Activated naive CD4-positive, alpha-beta T cell (primary cell): ENCODE measurements at places on chromosomes 11 and 22.

DNA sequence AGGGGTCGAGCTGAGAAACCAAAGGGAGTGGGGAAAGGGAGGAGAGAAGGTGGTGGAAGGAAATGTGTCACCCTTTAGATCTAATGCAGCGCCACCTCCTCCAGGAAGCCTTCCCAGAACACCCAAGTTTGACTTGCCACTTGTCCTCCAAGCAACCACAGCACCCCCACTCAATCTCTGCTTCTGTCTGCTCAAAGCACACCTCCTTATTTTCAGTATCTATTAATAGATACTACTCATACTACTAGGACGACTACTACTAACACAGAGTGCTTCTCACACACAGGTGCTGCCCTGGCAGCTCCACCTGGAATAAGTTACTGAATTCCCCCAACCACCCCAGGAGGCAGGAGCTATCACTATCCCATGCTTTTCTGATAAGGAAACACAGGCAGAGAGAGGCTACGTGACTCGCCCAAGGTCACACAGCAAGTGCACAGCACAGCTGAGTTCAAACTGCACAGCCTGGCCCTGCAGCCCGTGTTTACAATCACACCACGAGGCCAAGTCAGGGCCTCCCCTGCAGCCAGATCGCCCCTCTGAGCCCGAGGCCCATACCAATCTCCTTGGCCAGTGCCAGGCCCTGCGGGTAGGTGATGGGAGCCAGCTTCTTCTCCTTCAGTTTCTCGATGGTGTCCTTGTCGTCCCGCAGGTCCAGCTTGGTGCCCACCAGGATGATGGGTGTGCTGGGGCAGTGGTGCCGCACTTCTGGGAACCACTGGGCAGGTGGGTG, 13.2 kb downstream of the RAC2 start:
- no peak for DNase-seq

DNA sequence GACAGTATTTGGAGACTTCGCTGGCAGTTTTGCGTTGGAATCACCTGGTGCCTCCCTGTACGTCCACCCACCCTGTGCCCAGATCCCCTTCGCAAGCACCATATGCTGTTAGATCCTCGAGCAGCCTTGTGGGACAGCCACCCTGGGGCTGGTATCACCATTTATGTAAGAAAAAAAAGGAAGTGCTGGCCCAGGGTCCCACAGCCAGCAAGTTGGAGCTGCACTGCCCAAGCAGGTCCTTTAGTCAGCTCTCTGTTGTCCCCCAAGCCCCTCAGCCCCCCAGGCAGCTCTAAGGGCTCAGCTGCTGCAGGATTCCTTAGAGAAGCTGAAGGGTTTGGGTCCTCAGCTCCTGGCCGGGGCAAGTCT, 80.3 kb downstream of the FBLN1 start:
- no peak for DNase-seq

- no peak for DNase-seq
Observed at GRCh38 chr11:17703951-17704350, 15.4 kb upstream of the MYOD1 start.

GRCh38 chr11:57248780-57249383, 11.8 kb upstream of the APLNR start:
- DNase-seq, result no peak

- no peak for DNase-seq
Observed at GRCh38 chr11:101180481-101180880, 50.9 kb upstream of the PGR start.

GRCh38 chr22:46931881-46932280, 169.4 kb downstream of the TBC1D22A start:
- DNase-seq, result no peak

GRCh38 chr22:44001521-44001920, 22.6 kb upstream of the PARVB start:
- DNase-seq, result no peak

DNA sequence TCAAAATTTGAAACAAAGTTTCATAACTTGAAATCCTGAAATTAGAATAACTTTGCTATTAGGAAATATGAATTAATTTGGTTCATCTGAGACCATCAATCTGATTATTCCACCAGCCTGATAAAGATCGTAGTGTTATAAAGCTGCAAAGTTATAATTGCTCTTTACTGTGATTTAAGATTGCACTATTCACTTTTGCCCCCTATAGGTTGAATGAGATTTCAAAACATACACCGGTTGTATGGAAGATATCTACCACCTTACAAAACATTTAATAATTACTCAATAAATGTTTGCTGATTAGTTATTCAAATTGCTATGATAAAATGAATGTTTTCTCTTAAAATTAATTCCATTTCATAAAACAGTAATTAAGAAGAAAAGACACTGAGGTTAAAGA, 26.1 kb downstream of the APIP start:
- no peak for DNase-seq

- DNase-seq, result no peak
Observed at GRCh38 chr22:31615491-31615860, 46.5 kb downstream of the PISD start.

GRCh38 chr11:29051935-29052334, 943.7 kb downstream of the METTL15 start:
- no peak for DNase-seq

GRCh38 chr11:45809456-45810395, 4.8 kb downstream of the SLC35C1 start:
- DNase-seq, result no peak

DNA sequence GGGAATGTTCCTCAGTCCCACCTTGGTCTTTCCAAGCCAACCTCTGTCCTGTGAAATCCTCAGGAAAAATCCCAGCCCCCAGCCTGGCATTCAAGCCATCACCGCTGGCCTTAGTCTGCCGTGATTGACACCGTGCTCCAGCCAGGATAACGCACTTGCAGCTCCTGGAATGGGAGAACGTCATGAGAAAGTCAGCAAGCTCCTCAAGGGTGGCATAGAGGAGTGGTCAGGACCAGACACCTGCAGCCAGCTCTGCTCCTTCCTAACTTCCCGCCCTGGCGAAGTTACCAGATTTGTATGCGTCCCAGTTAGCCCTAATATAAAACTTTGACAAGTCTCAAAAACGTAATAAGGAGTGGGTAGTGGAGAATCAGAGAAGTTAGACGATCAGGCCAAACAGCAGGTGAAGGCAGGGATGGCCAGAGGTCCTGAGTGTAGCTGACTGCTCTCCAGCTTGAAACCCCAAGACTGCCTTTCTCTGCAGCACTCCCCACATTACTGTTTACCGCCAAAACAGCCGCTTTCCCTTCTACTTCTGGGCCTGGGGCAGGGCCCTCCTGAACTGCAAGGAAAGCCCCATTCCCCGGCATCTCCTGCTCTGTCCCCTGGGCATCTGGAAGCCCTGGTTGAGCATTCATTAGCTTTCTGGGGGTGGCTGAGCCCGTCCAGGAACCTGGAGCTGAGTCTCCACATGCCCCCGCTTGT, 1.3 kb upstream of the DKK3 start:
- DNase-seq, result no peak

GRCh38 chr22:46054091-46055073, 77.4 kb upstream of the WNT7B start:
- DNase-seq, result peak; percentile 56

- no peak for DNase-seq
Observed at GRCh38 chr11:44868455-44869421, 81.9 kb downstream of the TP53I11 start.

DNA sequence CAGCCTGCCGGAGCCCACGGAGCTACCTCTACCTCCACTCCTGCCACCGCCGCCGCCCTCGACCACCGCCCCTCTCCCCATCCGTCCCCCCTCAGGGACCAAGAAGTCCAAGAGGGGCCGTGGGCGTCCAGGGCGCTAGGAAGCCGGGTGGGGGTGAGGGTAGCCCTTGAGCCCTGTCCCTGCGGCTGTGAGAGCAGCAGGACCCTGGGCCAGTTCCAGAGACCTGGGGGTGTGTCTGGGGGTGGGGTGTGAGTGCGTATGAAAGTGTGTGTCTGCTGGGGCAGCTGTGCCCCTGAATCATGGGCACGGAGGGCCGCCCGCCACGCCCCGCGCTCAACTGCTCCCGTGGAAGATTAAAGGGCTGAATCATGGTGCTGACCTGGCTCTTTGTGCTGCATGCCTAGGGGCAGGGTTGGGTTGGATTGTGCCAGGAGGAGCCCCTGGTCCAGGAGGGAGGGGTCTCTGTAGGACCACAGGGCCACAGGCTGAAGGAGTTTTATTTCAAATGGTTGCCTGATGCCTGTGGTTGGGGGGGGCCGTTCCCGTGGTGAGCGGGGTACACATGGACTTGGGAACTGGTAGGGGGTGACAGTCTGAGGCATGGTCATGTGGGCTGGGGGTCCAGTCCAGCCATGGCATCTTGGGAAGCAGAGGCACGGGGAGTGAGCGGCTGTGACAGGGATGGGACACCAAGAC, 2.3 kb downstream of the PTPRCAP start:
- no peak for DNase-seq

GRCh38 chr11:995752-996420, 40.6 kb downstream of the MUC6 start:
- no peak for DNase-seq

- DNase-seq, result no peak
Observed at GRCh38 chr11:126485021-126485792, 129.7 kb downstream of the ST3GAL4 start.

DNA sequence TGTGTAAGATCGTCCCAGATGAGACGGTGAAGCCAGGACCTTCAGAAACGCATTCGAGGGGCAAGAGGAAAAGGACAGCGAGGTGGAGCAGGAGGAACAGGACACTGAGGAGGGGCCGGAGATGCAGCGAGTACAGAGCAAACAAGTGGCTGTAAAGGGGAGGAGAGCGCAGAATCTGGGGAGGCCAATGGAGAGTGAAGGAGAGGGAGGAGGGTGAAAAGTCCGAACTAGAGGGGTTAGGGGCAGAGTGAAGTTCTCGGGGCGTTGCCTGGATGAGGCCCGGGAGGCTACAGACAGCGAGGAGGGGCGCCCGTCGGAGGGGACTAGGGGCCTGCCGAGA, 8.8 kb upstream of the PPIL2 start:
- no peak for DNase-seq

DNA sequence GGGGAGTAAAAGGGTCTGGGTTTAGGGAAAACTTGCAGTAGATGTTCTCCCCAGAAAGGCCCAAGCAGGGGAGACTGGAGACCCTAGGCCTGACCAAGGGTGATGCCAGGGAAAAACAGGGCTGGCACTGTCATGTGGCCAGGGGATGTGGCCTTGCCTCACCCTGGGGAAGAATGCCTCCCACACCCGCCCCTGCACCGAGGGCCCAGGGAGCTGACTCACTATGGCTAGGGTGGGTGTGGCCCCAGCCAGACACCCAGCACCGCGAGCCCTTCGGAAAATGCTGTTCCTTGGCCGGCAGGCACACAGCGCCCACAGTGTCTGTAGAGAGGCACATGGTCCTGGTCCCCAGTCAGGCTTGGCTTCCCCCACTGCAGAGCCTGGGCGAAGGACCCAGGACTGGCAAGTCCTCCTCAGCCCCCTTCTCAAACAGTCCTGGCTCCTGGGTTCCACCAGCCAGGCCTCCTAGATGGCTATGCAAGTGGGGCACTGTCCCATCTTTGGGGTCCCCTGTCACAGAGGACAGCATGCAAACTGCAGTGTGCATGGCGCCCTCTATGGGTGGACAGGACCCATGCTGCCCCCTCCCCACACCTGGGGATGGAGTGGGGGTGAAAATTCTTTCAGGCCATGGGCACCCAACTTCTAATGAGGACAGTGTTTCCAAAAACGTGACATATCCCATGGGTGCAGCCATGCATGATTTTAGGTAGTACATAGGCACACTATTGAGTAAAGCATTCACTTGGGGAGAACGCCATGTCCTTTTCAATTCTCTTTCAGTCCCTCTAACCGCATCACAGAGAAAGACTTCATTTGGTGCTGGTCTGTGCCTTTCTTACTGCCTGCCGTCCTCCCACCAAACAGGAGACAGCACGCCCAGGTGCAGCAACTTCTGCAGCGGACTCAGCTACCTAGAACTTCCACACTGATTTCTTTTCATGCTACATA, 15.2 kb downstream of the TMPRSS5 start:
- DNase-seq, result no peak

- no peak for DNase-seq
Observed at GRCh38 chr11:83819931-83820549, 533.9 kb upstream of the CCDC90B start.

- no peak for DNase-seq
Observed at GRCh38 chr11:93579187-93579751, 36.1 kb upstream of the SMCO4 start.
